ENCODE measurements at places on chromosomes 5 and 9. TPM values are rescaled to one million over a fixed set of nuclear protein-coding genes. Genes with fewer than 3 reads are reported as not detected.

NEURL1B gene
- 3.8 TPM for total RNA-seq

WDR38 gene
- total RNA-seq, result 0.12 TPM

TMEM232 gene
- 0.24 TPM for total RNA-seq

RXRA gene
- 5.1 TPM for total RNA-seq

TLR4 gene
- total RNA-seq, result 21.0 TPM

UGT3A1 gene
- not detected for total RNA-seq

CCDC192 gene
- total RNA-seq, result not detected

ZDHHC11 gene
- 0.12 TPM for total RNA-seq

EGR1 gene
- 1.7 TPM for total RNA-seq

HMMR gene
- 70.5 TPM for total RNA-seq

SNCB gene
- not detected for total RNA-seq

CCDC171 gene
- total RNA-seq, result 0.68 TPM

ADRB2 gene
- 0.59 TPM for total RNA-seq

DYNC2I2 gene
- 116 TPM for total RNA-seq

MACROH2A1 gene
- 252 TPM for total RNA-seq

REEP2 gene
- 5.5 TPM for total RNA-seq

COL15A1 gene
- 20.2 TPM for total RNA-seq

GLRA1 gene
- not detected for total RNA-seq

TRIM23 gene
- 14.9 TPM for total RNA-seq

LCN10 gene
- 0.10 TPM for total RNA-seq

SLC4A9 gene
- total RNA-seq, result not detected

KIF24 gene
- 6.9 TPM for total RNA-seq

POU5F2 gene
- total RNA-seq, result 0.24 TPM

IL17B gene
- total RNA-seq, result not detected

PLPP7 gene
- total RNA-seq, result 11.4 TPM

IL33 gene
- total RNA-seq, result not detected

TNC gene
- 167 TPM for total RNA-seq

RUSC2 gene
- total RNA-seq, result 6.4 TPM

C5 gene
- total RNA-seq, result 8.4 TPM

FOXE1 gene
- total RNA-seq, result not detected

DOLPP1 gene
- total RNA-seq, result 12.4 TPM

PCDHB13 gene
- 2.6 TPM for total RNA-seq

TMEM174 gene
- total RNA-seq, result not detected

GLRX gene
- total RNA-seq, result 27.0 TPM

TAF7 gene
- 50.9 TPM for total RNA-seq

DBH gene
- total RNA-seq, result not detected

CNTRL gene
- 16.9 TPM for total RNA-seq

SLC36A2 gene
- total RNA-seq, result not detected

PLAC8L1 gene
- total RNA-seq, result not detected

EPB41L4B gene
- total RNA-seq, result under 0.01 TPM

RLN2 gene
- 0.29 TPM for total RNA-seq

SLC34A3 gene
- not detected for total RNA-seq

Measured in RPMI7951 (cell line).